Effector CD4-positive, alpha-beta T cell (primary cell): ENCODE measurements at places on chromosomes 5 and 9.
A peak's percentile ranks its signal among the peaks of the same experiment; 100 is the strongest.

DNA sequence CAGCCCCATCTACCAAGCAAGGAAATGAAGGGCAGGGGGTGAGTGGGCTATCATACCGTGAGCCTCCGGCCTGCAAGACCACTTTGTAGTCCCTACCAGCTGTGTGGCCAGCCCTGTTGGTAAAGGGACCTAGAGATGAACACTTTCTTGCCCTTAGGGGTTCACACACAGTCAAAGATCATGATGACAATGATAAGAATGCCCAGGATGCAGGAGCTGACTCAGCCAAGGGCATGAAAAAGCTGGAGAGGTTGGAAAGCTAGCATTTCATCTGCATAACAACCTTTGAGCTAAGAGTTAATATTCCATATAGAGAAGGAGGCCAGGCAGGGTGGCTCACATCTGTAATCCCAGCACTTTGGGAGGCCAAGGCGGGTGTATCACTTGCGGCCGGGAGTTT, 19.2 kb upstream of the FGFR4 start:
- no peak for DNase-seq

- DNase-seq, result no peak
These were observed 131.2 kb downstream of the DAB2IP start for GRCh38 chr9:121782514-121783110.

DNA sequence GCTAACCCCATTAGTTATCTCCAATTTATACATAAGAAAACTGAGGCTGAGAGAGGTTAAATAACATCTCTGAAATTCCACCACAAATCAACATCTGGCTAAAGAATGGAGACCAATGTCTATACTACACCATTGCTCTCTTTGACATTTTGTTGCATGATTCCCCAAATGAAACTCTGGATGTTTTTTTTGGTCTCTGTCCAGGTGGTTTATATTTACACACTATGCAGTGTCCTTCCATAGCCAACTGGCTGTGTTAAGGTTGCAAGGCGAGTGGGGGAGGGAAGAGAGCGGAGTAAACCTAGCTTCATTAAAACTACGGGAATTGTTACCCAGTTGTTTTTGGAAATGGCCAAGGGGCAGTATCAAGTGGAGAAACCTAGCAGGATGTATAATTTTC, 67.2 kb downstream of the KIF4B start:
- no peak for DNase-seq

- DNase-seq, result no peak
These were observed 1.9 kb downstream of the CEL start for GRCh38 chr9:133063500-133064231.

- DNase-seq, result no peak
These were observed 634.7 kb upstream of the ARRDC3 start for GRCh38 chr5:92017776-92018175.

- peak; percentile 65 for DNase-seq
These were observed 1.3 kb upstream of the TRMO start for GRCh38 chr9:97923529-97924108.

- no peak for DNase-seq
These were observed 17.4 kb upstream of the PITX1 start for GRCh38 chr5:135051399-135051798.

DNA sequence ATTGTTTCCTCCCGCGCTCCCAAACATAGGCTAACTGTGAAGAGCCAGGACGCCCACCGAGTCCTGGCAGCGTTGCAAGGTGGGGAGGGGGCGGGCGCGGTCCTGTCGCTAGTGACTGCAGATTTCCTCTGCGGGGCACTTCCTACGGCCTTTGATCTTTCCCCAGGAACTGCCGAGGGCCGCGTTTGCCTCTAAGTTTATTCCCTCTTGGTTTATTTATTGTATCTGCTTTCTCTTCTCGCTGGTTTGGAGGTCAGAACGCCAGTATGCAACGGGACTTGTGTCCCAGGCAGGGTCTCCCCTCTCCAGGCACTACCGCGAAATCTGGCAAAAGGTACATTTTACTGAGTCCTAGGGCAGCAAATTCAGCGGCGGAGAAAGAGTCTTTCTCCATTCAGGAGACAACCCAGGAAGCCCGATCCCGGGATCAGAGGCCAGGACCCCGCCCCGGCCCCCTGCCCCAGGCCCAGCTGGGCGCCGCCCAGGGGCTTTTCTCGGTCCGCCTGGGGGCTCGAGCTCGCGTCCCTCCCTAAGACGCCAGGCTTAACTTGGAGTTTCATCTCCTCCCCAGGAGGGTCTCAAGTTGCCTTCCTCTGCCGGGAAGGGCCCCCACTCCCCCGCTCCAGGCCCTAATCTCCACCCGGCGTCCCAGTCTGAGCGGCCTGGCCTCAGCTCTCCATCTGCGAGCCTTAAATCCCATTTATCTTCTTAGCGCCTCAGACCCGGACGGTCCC, 884 bp upstream of the EGFLAM start:
- no peak for DNase-seq

- no peak for DNase-seq
These were observed 577.6 kb downstream of the CSNK1G3 start for GRCh38 chr5:124089578-124089977.
